ENCODE measurements at places on chromosomes 5 and 9.

DNA sequence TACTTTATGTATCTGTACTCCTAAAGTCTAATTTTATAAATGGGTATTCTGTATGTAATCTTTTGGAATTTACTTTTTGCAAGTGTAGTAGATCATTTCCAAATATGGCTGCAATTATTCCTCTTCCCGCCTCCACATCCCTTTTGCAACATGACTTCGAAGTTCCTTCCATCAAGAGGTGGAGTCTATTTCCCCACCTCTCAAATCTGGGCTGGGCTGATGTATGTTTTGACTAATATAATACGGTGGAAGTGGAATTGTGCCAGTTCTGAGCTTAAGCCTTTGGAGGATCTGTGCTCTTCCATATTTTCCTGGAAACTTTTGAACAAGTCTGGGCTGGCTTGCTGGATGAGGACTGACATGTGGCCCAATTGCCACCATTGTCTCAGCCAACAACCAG, 155.9 kb downstream of the FGF18 start:
- no peak for DNase-seq

- DNase-seq = no peak
These were observed 121.6 kb upstream of the TARS1 start for GRCh38 chr5:33319151-33319550.

- no peak for DNase-seq
These were observed 470.0 kb downstream of the PRDM9 start for GRCh38 chr5:23977365-23977764.

DNA sequence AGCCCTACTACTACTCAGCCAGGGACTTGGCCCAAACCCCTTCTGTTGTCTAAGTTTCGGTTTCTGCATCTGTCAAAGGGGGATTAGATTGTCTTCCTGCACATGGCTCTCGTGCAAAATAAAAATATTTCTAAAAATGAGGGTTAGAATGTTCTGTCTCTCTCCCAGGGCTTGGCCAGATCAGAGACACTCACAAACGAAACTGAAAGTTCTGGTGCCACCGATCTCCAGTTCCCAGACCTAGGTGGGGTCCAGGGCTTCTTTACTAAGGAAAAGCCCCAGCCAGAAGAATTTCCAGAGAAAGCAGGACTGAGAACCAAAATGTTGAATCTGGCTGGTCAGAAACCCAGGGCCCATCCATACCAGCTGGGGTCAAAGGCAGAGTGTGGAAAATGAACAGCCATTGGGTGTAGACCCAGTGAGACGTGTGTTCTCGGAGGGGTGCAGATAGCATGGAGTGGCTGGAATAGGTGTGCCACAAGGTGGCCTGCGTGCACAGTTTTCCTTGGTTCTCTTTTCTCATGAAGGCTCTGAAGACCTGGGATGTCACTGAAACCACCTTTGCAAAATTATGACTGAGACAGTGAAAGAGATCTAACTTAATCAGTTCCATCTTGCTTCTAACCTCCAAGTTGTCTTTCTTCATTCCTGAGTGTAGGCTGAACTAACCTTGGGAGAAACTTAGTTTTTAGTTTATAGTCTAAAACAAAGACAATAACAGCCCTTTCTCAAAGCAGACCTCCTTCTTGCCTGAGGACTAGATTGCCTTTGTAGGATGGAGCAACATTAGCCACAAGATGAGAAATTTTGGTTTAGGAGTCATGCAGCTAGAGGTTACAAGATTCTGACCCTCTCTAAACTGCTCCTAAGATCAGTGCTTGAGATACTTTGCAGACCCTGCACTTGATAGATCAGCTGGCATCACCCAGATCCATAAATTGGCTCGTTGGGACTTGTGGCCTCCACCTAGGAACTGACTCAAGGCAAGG, 2.3 kb upstream of the SLC23A1 start:
- DNase-seq = peak; percentile 29

GRCh38 chr5:169751490-169751889, 114.4 kb downstream of the DOCK2 start:
- no peak for DNase-seq
